ENCODE measurements at places on chromosomes 1 and 21. TPM values are rescaled to one million over a fixed set of nuclear protein-coding genes. Genes with fewer than 3 reads are reported as not detected.

Gene MAN1C1
- 8.2 TPM for total RNA-seq

Gene NCF2
- total RNA-seq: 0.51 TPM

GRCh38 chr21:45091550-45092322 lies 17.4 kb downstream of the ADARB1 start:
- no peak for DNase-seq

GRCh38 chr1:84700070-84700469 lies 9.8 kb upstream of the SSX2IP start:
- no peak for DNase-seq

- DNase-seq: peak; percentile 19
Measured at GRCh38 chr1:117180147-117180967, 30.4 kb downstream of the VTCN1 start.

- no peak for DNase-seq
Measured at GRCh38 chr1:11499601-11500331, 20.8 kb downstream of the DISP3 start.

DNA sequence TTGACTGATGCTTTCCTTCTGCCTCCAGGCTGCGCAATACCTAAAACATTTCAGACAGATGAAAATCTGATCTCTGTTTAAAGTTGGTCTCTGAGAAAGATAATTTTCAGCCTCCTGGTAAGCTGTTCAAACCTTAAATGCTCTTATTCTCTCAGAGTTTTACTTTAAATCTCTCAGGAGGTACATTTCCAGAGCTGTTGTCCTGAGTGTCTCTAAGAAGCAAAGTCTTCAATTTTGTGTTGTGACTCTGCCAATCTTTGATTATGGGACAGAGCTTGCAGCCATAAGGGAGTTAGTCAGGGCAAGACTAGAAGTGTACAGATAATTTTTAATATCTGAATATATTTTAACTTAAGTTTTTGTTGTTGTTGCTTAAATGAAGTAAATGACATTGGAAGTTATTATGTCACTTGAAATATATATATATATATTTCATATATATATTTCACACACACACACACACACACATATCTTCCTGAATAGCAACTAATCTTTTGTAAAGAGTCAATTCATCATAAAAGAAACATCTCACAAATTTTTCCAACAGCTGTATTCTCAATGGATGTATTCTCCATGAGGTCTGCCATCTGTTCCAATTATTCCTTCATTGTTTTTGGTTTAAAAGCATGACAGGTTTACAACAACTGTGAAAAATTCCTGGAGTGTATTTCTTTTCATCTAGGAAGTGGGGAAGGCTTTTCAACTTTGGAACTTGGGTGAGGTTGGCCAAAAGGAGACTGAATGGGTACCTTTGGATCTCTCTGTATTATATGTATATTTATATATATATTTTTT lies 259.4 kb downstream of the BACH1 start:
- DNase-seq: no peak

DNA sequence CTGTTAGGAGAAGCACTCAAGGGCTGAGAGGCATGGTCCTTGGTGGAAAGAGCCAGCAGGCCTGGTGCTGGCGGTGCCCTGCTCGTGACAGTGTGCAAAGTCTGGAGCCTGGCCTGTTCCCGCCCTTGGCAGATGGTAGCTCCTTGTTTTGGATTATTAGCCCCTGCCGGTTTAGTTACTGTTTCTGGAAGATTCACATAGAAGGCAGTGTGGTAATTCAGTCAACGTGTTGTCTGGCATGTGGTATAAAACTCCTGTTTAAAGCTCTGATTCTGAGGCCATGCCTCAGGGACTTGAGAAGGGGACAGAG lies 6.8 kb downstream of the PKNOX1 start:
- no peak for DNase-seq

GRCh38 chr1:76185207-76185606 lies 110.7 kb downstream of the ST6GALNAC3 start:
- no peak for DNase-seq
